ENCODE measurements at places on chromosomes 12 and 14.

- DNase-seq, result no peak
These were observed 157.4 kb upstream of the FOXG1 start for GRCh38 chr14:28608851-28609828.

DNA sequence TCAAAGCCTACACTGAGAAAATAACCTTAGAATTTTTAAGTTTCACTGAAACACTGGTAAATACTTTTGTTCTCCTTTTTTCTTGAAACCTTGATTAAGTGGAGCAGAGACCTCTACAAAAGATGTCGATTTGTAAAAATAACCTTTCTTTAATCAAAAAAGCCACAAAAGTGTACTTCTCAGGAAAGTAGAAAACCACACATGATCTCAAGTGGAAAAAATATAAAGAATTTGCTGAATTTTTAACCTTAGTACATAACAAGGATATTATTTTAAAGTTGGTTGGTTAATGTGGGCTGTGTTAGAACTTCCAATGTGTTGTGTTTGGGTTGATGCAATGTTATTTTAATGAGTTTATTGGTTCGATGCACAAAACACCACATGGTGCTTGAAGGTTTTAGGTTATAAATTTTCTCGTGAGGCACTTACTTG, 8.6 kb downstream of the LGR5 start:
- DNase-seq, result no peak

DNA sequence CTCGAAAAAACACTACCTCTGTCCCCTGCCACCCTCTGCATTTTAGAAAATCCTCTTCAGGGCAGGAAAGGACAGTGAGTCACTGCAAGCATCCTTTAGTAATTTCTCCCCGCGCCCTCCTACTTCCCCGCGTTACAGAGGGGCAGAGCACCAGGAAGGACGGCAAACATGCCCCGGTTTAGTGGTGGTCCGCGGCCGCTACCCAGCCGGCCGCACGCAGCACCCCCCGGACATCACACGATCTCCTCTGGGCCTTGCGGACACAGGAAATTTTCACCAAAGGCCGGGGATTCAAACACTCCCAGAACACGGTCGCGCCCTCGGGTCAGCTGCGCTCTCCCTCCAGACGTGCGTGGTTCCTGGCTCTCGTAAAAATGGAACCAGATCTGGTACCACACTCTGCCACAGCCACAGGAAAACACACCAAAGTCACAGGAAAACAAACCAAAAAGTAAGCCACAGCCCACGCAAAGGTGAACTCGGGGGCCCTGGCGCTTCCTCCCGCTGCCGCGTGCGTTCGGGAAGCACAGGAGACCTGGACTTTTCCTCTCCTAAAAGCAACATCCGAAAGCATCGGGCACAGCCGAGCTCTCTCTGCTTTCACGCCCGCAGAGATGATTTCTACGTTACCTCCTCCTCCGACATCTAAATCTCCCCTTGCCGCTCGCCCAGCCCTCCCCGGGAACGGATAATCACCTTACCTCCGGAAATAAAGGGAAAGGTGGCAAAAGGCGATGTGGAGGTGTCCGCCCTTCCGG, 839 bp downstream of the SLC38A1 start:
- DNase-seq, result no peak

- DNase-seq, result no peak
These were observed 175.2 kb downstream of the RMST start for GRCh38 chr12:97637770-97638169.

DNA sequence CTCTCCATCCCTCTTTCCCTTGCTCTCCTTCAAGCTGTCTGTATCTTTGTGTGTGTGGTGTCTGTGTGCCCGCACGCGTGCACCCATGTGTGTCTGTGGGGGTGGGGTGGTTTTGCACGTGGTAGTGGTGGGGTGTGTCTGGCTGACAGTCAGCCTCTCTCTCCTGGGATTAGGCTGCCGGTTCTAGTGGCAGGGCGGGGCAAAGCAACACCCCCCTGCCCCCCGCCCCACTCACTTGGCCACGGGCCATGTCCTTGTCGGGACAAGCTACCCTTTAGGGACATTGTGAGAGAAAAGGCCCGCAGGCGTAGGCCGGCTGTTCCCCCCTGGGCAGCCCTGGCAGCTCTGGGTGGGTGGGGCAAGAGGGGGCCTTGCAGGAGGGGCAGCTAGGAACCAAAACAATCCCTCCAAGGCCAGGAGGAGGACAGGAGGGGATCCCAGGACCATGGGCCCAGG, 182.6 kb downstream of the ALG10 start:
- DNase-seq, result no peak

- no peak for DNase-seq
These were observed 211.6 kb downstream of the SLC6A15 start for GRCh38 chr12:84701041-84701440.

GRCh38 chr12:30976206-30976605, 49.7 kb downstream of the TSPAN11 start:
- no peak for DNase-seq

- DNase-seq, result no peak
These were observed 480 bp downstream of the PTPN6 start for GRCh38 chr12:6951551-6952120.

- no peak for DNase-seq
These were observed 15.3 kb downstream of the CCDC88C start for GRCh38 chr14:91402348-91402747.

DNA sequence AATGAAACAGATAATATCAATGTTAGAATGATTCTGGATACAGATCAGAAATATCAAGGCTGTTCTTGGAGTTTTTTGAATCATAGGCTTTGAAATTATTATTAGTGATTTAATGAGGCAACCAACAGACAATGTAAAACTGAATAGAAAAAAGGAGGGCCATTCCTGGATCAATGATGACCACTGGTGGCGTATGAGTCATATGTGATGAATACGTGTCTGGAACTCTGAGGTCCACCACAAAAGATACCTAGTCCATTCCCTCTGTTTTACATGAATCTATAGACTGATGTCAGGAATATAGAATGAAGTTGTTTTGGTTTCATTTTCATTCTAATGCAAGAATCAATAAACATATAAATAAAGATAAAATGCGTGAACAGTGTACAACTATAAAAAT, 78.3 kb upstream of the RTL1 start:
- DNase-seq, result no peak

- DNase-seq, result no peak
These were observed 19.6 kb upstream of the SLC17A8 start for GRCh38 chr12:100337299-100337698.

DNA sequence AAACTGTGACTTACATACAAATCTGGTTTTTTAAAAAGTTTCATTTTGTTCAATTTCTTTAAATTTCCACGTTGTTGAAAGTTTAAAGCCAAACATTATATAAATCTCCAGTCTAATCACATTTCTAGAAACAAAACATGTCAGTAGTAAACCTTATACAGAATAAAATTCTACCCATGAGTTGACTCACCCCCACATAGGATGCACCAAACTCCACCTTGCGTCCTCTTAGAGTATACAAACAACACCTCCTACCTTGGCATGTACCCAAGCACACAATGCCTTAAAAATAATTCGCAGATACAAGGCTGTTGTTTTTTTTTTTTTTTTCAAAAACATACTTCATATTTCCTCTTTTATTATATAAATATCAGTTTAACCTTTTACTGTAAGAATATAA, 3.3 kb downstream of the FBXL14 start:
- DNase-seq, result no peak

DNA sequence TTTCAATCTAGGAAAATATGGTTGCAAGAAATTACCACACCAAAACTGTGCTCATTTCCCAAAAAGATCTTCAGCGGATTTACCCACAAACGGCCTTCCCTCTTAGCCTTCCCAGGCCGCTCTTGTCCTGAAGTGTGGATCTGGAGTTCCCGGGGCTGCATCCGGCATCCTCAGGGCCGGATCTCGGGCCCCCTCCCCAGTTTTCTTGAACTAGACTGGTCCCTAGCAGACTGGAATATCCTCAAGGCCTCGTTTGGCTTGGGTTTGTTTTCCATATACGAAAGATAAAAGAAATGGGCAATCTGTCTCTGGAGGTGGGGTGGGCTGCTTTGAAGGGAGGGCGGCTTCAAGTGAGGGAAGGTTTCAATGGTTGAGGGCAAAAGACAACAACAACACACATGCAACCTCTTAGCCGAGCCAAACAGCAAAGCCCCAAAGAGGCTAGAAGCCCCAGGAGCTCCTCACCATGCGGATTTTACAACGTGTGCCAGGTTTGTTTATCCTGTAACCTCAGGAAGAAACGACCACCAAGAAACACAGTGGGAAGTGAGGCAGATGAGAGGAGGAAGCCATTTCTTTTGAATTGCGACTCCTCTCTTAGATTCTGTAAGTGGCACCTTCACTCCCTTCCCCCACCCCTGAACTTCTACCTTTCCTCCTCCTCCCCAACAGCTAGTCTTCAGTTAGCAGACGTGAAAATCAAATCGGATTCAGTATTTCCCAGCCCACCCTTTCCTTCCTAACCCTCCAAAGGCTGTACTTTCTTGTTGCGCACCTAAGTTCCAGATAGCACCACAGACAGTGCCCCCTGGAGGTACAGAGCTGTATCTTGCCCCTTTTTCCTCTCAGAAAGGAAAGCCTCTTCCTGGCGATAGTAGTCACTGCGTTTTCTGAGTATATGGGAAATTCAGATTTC, 2.6 kb downstream of the MYF6 start:
- no peak for DNase-seq

GRCh38 chr12:52581066-52581465, 7.4 kb upstream of the KRT74 start:
- no peak for DNase-seq

- DNase-seq, result no peak
These were observed 70.9 kb downstream of the PRKCH start for GRCh38 chr14:61392297-61392696.

- DNase-seq, result no peak
These were observed 34.9 kb upstream of the MAP1LC3B2 start for GRCh38 chr12:116524311-116524710.

DNA sequence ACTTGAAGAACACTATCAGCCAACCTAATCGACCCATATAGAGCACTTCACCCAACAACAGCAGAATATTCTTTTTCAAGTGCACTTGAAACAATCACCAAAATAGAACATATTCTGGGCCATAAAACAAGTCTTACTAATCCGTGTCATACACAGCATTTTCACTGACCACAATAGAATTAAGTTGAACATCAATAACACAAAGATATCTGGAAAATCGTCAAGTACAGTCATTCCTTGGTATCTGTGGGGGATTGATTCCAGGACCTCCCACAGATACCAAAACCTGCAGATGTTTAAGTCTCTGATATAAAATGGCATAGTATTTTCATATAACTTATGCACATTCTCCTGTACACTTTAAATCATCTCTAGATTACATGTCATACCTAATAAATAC, 295.7 kb downstream of the BCL11B start:
- DNase-seq, result no peak

GRCh38 chr14:63472986-63473788, 70.0 kb downstream of the PPP2R5E start:
- DNase-seq, result no peak

DNA sequence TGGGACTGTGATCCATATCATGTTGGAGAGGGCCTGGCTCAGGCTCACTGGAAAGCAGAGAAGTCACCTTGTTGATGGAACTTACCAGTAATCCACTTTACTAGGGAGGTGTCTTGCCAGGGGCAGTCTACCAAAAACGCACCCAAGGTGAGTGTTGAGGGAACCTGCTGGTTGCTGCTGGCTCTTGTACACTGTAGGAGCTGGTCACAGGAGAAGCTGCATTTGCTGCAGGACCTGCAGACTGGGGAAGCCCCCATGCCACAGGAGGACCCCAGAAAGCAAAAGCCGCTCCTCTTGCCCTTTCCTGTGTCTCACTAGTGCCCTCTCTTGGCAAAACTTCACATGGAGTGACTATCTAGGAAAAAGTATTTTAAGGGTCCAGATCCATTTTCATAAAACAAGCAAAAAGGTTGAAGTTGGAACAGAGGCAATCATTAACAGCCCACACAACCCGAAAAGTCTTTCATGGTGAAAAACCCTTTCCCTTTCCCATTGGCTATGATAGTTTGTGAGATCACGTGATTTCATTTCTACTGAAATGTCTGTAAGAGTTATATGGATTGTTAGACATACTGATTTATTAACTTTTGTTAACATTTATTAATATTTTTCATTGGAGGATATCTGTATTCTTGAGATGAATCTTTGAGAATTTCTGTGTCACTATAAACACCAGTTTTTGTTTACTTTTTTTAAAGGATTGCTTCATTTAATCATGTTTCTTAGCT, 59.2 kb downstream of the RASSF8 start:
- DNase-seq, result no peak

DNA sequence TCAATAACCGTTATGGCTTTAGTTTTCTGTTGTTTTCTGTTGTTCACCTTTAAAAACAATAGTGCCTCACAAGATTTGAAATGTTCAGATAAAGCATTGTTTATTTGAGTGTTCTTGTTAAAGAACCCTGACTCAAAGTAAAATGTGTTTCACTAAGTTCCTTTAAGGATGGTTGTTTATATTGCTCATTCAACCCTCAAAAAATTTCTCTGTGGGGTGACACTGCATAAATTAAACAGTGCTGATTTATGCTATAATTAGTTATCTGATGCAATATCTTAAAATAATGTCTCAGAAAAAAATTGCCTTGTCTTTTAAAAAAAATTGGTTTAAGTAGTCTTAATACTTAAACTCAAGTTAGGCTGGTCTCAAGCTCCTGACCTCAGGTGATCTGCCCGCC, 775.1 kb downstream of the FLRT2 start:
- DNase-seq, result no peak

- DNase-seq, result no peak
These were observed 5.0 kb upstream of the E2F7 start for GRCh38 chr12:77070382-77070781.

DNA sequence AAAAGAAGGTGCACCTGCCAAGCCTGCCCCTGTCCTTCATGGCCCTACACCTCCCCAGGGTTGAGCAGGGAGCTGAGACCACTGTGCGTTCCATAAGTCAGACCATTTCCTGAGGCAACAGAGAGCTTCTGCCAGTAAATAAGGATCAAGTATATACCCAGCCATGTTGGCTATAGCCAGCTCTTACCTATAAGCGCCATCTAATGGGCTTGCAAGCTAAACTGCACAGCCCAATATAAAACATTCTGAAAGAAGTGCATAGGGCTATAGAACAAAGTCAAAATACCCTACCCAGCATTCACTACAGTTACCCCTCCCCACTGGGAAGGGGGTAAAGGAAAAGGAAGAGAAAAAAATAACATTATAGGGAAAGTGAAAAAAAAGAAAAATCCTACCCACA, 59.3 kb upstream of the SCAF11 start:
- DNase-seq, result no peak

GRCh38 chr14:57979376-57980048, 113.6 kb upstream of the SLC35F4 start:
- no peak for DNase-seq

DNA sequence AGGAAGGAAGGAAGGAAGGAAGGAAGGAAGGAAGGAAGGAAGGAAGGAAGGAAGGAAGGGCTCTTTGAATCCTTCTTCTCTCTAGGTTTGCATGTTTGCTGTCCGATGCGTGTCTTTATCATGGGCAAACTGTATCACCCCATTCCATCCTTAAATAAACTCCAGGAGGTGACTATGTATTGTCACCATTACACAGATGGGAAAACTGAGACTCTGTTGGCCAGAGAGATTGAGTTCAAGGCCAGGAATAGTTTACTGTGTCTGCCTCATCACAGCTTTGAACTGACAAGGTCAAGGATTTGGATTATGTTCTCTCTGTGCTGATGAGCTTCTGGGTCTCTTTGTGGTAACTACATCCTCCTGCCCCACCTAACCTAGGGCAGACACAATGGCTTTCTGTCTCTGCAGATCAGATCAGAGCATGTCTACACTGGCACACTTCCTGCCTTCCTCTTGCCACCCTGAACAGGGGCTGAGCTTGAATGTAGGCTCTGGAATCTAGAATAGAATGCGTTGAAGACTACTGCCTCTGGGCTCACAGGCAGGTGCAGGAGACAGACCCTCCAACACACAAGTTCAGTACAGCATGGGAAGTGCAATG, 78.9 kb upstream of the MAP1LC3B2 start:
- no peak for DNase-seq

GRCh38 chr12:130625201-130625600, 90.9 kb downstream of the RIMBP2 start:
- no peak for DNase-seq
